ENCODE measurements at places on chromosomes 6 and 20. TPM values are rescaled to one million over a fixed set of nuclear protein-coding genes. Genes with fewer than 3 reads are reported as not detected.

Gene GLO1
- 72.2 TPM for total RNA-seq

Gene DEF6
- total RNA-seq: 17.8 TPM

Gene UBD
- not detected for total RNA-seq

Gene TXLNB
- not detected for total RNA-seq

Gene KHDC1
- total RNA-seq: 1.3 TPM

Gene ADTRP
- total RNA-seq: 25.3 TPM

Gene KIF25
- not detected for total RNA-seq

Gene RFX6
- total RNA-seq: not detected

Gene EPPIN
- not detected for total RNA-seq

Gene IMPG1
- total RNA-seq: not detected

Gene KIFC1
- total RNA-seq: 20.3 TPM

Gene RNF8
- 22.0 TPM for total RNA-seq

Gene SLC25A27
- total RNA-seq: 36.9 TPM

Gene FBXL4
- total RNA-seq: 15.7 TPM

Gene CST1
- total RNA-seq: not detected

Gene ZSCAN16
- 4.4 TPM for total RNA-seq

Gene PDSS2
- 11.1 TPM for total RNA-seq
